ENCODE measurements at places on chromosomes 1 and 21.

- no peak for DNase-seq
Measured at GRCh38 chr1:70537788-70538187, 126.7 kb downstream of the CTH start.

- DNase-seq, result no peak
Measured at GRCh38 chr1:110190282-110190929, 19.7 kb upstream of the KCNC4 start.

DNA sequence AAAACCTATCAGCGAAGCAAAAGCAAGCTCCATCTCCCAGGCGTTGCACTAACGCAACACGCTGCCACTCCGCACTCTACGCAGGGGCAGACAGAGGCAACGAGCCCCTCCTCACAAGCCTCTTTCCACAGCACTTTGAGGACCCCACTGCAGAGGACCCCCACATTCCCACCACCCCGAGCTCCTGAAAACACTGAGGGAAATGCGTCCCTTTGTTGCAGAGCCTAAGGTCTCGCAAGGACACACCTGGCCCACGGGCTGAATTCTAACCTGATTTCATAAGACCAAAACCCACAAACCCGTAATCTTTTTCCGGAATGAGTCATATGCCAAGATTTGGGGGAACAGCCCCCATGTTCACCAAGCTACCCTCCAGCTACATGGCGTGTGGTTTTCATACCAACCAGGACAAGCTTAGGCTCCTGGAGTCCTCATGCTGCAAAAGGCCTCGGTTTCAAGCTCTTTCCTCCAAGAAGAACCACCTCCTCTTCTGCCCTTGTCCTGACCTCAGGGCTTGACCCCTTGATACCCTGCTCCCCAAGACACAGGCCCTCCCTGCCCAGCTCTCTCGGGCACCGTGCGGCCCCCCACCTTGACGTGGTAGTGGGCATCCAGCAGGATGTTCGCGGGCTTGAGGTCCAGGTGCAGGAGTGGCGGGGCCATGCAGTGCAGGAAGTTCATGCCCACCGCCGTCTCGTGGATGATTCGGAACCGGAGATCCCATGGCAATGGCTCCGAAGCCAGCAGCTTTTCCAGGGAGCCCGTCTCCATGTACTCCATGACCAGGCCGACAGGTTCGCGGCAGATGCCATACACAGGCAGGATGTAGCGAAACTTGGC, 10.7 kb downstream of the RIPK4 start:
- DNase-seq, result no peak

DNA sequence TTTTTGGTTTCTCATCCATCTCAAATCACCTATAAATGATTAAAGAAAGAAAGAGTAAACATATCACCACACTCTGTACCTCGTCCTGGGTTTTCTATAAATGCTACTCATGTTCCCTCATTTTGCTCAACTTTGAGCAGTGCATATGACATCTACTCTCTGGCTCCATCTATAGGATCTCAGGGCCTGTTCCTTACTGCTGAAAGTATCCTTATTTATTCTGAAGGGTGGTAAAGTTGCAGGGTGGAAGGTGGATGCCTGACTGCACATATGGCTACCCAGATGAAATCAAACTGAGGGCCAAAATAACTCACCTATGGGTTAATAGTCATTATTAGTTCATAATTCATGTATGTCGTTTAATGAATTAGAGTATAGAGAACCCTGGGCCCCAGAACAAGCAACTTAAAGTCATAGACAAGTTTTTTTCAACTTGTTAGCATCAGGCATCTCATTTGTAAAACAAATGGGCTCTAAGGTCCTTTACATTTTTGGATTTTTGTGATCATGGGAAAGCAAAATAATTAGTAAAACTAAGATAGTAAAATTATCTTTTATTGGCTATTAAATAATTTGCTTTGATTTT, 46.5 kb downstream of the NCF2 start:
- DNase-seq, result no peak

- no peak for DNase-seq
Measured at GRCh38 chr1:208045463-208046260, 134.7 kb upstream of the CD34 start.

Data from NCI-H2081 treated with DMSO at 0.1 percent for 48 hours (cell line).